Fibroblast of skin of left quadriceps (primary cell): ENCODE measurements at places on chromosomes 7 and 10.

DNA sequence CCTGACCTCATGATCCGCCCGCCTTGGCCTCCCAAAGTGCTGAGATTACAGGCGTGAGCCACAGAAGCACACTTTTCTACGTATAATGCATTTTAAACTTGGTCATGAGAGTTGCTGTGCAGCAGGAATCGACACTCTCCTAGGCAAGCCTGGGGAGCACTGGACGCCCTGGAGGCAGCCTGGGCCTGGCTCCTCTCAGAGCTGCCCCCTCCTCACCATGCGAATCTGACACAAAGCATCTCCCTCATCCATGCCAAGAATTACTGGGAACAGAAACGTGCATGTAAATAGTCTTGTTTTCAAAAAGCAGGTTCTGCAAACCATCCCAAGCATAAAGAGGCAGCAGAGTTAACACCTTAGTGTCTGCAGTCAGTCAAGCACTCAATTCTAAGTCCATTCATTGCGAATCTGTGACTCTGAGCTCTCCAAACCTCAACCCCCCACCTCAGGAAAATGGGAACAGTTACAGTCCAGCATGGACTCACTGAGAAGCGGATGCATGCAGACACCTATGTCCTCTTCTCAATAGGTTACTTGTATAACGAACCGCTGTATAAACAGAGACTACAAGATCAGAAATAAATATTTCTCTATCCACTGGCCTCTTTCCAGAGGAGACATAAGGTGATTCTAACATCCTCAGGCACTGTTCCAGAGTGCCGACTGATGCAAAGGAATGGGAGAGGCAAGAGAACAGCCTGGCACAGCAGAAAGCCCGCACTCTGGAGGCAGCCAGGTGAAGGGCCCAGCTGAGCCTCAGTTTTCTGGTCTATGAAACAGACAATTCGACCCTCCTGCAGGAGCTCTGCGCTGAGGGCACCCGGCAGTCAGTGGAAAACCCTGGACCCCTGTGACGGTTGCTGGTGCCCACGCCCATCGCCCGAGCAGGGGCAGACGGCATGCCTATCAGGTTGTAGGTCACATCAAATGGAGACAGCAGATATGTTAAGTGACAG lies 68.9 kb downstream of the MAD1L1 start:
- DNase-seq: no peak

DNA sequence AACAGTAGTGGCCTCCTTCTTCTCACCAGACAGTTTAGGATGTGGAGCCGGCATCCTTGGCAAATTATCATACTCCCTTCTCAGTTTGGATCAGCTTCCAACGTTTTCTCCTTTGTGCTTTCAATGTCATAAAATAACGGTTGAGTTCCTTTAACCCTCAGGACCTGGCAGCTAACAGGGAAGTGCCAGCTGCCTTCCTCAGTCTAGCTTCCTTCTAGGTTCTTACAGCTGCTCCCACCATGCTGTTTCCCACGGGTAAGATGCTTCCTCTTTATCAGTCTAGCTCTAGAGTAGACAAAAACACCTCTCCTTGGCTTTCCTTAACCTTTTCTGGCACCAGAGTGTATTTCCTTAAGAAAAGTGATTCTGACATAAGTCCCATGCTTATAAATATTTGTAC lies 33.2 kb downstream of the BLVRA start:
- DNase-seq: no peak

DNA sequence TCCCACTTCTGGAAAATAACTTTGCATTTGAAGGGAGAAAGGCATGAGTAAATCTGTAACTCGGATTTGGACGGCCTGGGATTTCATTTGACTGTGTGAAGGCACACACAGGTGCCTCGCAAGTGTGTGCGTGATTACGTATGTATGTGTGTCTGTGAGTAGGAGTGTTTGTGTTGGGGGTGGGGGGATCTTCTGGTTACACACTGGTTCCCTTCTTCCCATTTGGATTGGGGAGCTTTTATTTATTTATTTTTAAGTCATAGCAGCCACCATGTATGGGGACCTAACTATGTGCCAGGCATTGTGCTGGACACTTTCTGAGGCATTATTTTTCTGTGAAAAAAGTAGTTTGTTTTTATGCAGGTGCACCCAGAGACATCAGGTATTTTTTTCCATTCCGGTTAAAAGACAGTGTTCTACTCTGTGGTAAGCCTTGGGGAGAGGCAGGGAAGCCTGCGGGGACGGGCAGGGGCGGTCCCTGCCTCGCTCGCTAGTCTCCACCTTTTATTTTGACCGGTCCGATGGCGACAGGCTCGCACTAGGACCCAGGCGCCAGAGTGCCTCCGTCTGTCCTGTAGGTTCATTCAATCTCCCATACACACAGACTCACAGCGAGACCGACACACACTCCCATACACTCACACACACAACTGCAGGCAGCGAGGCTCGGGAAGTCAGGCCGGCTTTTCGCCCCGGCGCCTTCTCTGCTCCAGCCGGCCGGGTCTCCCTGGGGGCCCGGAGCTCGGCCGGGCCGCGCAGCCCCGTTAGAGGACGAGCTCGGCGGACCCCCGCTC lies at the start of gene MXI1:
Gene MXI1 (plus strand): TSS at position 595 of the 794 bp plus-strand sequence. CDS start 204 bp downstream, outside the sequence.
- DNase-seq: peak; percentile 47

- DNase-seq: no peak
Observed at GRCh38 chr10:75722020-75722419, 290.6 kb downstream of the LRMDA start.

GRCh38 chr10:2584385-2584784 lies 483.0 kb upstream of the PFKP start:
- DNase-seq: no peak

GRCh38 chr7:84372712-84373111 lies 178.1 kb upstream of the SEMA3A start:
- no peak for DNase-seq
